ENCODE measurements at places on chromosomes 16 and 17.

DNA sequence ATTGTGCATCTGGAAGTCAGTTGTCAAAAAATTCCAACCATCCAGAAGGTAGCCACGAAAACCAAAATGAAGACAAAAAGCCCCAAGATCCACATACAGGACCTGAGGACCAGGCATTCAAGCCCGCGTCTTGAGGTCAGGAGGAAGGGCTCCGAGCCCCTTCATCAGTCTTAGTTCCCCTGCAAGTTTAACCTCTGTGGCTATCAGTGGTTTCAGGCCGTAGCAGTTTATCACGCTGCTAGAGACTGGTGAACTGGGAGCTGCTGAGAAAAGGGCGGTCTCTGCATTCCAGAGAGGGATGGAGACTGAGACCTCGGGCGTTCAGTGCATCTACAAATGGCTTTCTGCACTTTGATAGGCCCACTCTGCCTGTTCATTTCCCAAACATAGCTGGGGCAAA is 70.6 kb downstream of the IRF8 start:
- no peak for DNase-seq

GRCh38 chr17:9959377-9959981 is 54.4 kb upstream of the RCVRN start:
- no peak for DNase-seq

GRCh38 chr17:15442311-15443180 is 24.9 kb downstream of the CDRT4 start:
- DNase-seq = no peak

GRCh38 chr16:351804-352520 is 561 bp downstream of the AXIN1 start:
- no peak for DNase-seq

DNA sequence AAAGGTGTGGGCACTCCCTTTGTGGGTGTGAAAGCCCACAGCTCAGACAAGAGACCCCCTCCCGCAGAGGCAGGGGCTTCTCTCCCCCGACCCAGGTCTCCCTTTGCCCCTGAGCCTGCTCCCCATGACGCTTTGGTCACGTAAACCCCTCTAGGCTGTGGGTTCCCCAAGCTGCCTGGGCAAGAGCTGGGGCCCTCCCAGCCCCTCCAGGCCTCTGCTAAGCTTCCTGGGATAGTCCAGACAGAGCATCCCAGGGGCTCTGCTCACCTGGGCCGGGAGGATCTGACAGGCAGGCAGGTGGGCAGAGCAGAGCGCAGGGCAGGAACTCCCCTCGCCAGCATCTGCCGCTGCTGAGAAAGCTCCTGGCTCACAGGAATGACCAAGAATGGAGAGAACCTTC is 177.3 kb downstream of the BANP start:
- DNase-seq = no peak

DNA sequence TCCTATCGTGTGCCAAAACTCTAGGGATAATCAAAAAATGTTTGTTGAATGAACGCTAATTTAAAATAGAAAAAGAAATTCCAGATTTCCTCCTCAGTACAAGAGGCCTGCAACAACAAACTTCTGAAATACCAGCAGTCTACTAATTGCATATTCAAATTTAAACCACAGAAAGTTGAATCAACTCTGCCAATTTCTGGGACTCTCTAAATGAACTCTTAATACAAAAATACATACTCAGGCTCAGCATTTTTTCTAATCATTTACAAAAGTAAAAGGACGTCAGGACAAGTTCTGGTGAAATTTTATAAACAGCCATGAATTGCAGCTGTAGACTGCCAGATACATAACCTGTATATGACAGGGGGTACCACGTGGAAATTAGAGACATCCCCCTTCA is 49.0 kb downstream of the KANSL1 start:
- DNase-seq = no peak

Data from CD4-positive, alpha-beta T cell treated with Interleukin-4 for 1 hour (primary cell).